ENCODE measurements at places on chromosomes 13 and 19.

- no peak for DNase-seq
These were observed 42.5 kb upstream of the ARGLU1 start for GRCh38 chr13:106610486-106610885.

DNA sequence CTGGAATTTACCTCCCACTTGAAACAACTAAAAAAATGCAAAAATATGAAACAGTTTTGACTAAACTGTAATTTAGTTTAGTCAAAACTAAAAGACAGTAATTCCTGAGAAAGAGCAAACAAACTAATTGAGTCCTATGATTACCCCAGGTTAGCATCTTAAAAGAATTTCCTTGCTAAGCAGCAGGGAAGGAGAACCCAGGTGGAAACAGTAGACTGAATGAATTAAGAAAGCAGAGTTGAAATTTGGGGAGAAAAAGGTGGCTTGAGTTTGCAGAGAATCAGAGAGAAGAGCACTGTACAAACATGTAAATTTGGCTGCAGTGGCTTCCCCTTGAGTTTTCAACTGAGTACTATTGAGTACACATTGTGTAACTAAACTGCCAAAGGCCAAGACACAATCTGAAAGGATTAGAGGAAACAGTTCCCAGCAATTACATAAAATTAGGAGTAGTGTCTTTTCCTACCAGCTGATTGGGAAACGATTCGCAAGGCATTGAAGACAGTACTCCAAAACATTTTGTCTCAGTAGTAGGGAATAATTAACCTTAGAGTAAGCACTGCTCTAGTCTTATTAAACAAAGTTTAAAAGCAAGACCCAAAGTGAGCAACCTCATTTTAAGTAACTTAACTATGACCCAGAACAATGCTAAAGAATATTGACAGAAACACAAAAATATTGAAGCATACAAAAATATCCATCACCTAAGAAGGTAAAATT lies 820.5 kb downstream of the DACH1 start:
- DNase-seq, result no peak

DNA sequence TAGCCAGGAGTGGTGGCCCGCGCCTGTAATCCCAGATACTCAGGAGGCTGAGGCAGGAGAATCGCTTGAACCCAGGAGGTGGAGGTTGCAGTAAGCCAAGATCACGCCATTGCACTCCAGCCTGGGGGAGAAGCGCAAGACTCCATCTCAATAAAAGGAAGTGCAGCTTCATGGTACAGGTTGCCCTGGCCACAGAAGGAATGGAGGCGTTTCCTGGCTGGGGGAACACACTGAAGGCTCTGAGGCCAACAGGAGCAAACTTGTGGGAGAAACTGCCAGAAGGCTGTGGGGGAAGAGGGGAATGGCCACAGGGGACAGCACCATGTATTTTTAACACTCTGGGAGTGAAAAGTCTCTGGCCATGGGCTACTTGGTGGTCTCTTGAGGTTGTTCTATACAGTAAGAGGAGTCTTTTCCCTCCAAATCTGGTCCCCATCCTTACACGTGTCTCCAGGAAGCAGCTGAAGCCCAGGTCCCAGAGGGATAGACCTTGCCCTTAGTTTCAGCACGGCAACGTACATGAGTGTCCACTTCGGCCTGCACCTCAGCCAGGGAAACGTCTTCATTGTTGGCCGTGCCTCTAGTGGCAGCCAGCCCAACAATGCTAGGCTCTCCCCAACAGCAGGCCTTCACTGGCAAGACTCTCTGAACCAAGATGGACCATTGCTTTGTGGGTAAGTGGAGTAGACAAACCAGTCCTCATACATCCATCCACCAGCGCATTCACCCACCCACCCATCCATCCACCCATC lies 7.4 kb downstream of the MICOS13 start:
- DNase-seq, result no peak

- no peak for DNase-seq
These were observed 22.7 kb upstream of the CPB2 start for GRCh38 chr13:46127358-46128023.

- no peak for DNase-seq
These were observed 94.7 kb downstream of the RNASEH2B start for GRCh38 chr13:51004111-51004865.

DNA sequence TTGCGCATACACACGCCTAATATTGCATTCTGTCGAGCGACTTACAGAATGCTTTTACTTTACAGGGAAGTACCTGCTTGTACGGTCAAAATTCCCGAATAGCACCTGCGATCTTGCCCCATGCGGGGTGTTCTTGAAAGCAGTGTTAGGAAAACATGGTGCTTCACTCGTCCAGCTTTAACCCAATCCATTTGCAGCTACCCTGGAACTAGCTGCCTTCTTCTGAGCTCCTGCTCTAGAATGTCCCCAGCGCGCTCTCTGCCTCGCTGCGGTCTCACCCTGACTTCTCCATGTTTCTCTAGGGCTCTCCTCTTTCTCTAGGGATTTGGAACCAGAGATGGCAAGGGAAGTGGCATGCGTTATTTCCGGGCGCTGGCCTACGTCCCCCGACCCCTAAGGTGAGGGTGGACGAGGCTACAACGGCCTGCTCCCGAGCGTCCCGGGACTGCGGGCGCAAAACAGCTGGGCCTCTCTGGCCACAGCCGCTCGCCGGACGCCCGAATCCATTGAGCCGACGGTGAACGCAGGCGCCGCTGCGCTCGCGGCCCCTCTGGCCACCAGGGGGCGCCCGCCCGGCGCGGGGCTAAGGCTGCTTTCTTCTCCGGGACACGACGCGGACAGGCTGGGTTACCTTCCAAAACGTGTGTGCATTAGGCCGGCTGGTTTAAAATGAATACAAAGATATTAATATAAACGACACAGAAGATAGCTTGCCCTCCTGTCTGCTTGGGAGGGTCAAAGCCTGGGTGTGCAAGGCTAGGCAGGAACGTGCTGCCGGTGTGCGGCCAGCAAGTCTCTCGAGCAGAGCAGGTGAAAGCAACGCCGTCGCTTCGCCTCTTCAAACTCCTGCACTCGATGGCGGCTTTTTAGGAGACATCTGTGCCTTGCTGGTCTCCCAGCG lies 1.8 kb upstream of the SPRY2 start:
- DNase-seq, result no peak

DNA sequence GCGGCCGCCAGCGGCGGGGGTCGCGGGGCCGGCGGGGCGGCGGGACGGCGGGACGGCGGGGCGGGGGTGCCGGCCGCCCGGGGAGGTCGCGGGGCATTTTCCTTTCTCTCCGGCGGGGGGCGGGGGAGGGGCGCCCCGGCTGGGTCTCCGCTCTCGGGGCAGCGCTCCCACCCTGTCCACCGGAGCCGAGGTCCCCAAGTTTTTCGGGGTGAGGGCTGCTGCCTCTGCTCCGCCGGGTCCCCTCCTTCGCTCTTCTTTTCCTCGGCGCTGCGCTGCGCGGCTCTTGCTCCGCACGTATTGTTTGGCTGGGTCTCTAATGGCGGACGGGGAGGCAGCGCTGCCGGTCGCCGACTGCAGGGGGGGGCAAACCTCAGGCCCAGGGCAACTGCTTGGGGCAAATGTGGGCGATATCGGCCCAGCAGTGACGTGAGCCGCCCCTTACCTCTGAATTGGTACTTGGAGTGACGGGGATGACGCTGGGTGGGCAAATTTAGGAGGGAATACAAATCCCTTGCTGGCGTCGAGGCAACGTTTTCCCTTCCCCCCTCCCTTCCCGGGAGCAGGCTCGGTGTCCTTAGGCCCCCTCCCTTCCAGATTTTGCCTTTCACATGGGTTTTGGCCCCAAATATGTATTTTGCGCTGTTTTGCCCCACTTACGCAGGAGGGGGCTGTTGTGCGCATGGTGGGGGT lies 759 bp downstream of the ZMYM2 start:
- no peak for DNase-seq

DNA sequence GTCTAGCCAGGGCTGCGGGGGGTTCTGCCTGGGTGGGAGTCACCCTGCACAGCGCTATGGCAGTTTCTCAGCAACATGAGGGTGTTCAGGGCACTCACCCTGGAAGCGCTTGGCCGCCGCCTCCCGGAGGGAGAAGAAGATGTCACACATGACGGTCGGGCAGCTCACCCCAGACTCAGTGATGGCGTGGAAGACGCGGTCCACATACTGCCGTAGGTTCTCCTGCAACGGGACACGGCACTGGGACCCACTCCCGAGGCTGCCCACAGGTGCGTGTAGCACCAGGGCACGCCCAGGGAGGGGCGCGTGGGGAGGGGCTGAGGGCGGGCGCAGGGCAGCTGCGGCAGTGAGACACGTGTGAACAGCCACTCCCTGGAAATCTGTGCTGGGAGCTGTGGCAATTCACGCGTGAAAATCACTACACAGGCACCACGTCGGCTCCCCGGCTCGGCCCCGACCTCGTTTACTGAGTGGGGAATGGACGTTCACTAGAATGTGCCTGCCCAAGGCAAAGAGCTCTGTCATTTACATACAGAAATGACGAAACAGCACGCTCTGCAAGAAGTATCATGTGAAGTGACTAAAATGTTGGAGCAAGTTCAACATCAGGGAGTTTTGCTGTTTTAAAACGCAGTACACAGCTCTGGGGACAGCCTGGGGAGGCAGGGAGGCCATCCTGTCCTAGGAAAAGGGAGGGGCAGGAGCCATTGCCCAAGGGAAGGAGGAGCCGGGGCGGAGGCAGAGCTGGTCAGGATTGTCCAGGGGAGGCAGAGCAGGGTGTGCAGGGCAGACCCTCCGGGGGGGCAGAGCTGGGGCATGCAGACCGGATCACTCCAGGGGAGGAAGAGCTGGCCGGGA lies 41.5 kb upstream of the C13orf46 start:
- DNase-seq, result no peak

DNA sequence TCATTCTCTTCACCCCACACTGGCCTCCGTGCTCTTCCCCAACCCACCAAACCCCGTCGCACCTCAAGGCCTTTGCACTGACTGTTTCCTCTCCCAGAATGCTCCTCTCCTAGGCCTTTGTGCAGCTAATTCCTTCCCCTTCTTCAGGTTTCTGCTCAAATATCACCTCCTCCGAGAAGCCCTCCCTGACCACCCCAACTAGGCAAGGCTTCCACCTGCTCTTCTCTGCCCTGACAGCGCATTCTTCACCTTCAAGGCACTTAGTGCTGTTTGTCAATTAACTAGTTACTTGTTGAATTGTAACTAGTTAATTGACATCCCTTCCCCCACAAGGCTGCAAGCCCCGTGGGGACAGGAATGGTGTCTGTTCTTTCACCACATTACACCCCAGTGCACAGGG lies 7.8 kb upstream of the NCCRP1 start:
- no peak for DNase-seq

DNA sequence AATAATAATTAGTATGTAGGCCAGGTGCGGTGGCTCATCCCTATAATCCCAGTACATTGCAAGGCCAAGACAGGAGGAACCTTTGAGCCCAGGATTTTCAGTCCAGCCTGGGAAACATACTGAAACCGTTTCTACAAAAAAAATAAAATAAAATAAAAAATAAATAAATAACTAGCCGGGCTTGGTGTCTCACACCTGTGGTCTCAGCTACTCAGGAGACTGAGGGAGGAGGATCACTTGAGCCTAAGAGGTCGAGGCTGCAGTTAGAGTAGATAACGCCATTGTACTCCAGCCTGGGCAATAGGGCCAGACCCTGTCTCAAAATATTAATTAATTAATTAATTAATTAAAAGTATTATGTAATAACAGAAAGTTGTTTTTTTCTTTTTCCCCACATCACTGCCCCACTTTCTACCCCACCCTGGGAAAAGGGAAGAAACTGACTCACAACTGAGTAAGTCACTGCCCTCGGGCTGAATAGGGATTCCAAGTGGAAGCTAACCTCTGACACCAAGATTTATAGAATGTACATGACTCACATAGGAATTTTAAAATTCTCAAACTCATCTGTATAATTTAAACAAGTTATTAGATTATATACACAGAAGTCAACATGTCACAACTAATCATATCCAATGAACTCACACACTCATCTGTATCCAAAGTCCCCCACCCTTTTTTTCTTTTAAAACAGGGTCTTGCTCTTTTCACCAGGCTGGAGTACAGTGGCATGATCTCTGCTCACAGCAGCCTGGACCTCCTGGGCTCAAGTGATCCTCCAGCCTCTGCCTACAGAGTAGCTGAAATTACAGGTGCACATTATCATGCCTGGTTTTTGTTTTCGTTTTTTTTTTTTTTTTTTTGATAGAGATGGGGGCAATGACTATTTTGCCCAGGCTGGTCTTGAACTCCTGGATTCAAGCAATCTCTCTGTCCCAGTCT lies 12.5 kb downstream of the ZNF611 start:
- no peak for DNase-seq

DNA sequence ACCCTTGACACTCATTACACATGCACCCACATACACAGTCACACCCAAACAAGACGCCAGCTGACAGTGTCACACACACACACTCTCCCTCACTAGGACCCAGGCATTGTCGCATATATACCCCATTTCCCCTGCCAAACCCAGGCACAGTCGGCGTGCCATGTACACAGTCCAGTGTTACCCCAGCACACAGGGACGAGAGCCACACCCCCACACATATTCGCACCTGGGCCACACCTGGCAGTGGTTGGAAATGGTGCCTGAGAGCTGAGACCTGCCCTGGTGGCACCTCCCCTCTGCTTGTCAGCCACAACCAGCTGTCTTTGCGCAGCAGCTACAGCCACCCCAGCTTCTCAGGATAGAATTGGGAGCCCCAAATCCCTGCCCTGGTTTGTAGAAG lies 9.0 kb downstream of the NFIX start:
- no peak for DNase-seq

DNA sequence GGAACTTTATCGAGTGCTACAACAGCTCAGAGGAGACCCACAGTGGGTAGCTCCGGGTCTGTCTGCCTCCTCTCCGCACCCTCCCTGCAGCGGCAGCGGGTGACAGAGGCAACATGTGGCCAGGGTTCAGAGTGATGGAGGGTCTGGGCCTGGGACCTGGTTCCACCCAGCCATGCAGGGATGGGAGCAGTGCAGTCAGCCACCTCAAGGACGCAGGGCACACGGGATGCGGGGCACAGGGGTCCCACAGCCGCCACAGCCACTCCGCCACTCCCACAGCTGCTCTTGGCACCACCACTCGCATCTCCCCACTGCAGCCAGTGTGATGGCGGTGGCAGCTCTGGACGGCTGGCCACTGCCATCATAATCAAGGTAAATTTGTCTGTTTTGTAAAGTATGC lies 892.9 kb downstream of the OLFM4 start:
- no peak for DNase-seq

DNA sequence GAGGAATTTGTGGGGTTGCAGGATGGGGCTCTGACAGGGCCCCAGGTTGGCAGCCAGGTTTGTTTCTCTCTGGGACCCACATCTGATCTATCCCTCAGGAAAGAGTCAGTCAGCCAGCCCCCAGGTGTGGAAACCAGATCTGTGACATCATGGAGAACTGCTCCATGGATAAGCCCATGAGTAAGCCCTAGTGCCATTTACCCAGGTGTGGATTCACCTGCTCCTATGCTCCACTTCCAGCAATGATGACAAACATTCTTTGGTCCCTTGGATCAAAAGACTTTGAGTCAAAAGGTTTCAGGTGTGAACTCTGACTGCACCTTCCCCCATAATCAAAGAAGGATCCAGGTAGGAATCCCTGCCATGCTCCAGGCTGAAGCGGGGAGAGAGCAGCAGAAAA lies 26.9 kb upstream of the IGFL4 start:
- no peak for DNase-seq

DNA sequence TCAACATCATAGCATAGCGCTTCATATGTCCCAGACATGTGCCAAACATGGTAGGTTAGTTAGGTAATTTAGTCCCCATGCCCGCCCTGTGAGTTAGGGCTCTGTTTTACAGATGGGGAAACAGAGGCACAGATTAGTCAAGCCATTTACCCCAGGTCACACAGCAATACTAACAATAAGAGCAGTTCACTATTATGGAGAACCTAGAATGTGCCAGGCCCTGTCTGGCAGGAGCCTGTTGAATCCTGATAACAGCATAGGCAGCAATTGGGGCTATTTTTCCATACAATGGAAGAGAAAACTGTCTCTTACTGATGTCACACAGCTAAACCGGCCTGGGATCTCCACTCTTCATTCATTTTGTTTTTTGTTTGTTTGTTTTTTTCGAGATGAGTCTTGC lies 6.5 kb upstream of the PPP1R37 start:
- no peak for DNase-seq
